Brain (organoid and tissue), 16 donors: ENCODE measurements at places on chromosomes 2 and 18. TPM values are rescaled to one million over a fixed set of nuclear protein-coding genes. Genes with fewer than 3 reads are reported as not detected.

DNA sequence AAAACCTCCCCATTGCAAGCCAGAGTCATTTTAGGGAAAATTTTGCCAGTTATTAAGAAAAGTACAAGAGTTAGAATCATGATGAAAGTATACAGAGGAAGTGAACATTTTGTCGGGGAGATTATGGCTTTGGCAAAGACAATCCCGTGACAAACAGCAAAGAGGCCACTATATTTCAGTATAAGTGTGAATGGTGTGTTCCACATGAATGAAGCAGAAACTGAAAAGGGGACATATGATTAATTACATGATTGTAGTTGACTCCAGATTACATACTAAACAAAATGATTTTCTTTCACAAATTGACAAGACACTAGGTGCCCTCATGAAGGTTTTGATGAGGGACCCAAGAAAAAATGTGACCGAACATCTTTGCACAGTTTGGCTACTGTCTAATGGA lies 42.0 kb downstream of the SP140 start:
- DNase-seq, result no peak

GRCh38 chr18:25235401-25236042 lies 116.4 kb downstream of the ZNF521 start:
- DNase-seq, result no peak

GRCh38 chr18:7205346-7205745 lies 25.5 kb upstream of the LRRC30 start:
- peak; percentile 93 for DNase-seq

DNA sequence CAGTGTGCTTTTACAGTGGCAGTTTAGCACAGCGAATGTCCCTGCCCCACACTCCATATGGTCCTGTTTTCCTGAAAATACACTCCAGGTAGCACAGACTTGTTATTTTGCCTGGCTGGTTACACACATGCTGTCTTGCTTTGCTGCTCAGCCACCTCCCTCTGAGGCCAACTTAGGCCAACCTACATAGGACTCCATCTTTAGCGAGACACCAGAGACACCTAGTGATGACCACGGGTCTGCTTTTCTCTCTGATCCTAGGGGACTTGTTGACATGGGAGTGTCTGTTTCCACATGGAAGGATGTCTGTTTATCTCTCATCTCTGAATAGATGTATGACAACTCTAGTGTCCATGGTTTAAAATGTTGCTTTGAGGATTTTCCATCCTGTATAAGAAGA lies 43.3 kb downstream of the PLEKHB2 start:
- peak; percentile 46 for DNase-seq

GRCh38 chr2:181318504-181319280 lies 138.5 kb upstream of the ITGA4 start:
- DNase-seq, result no peak

DNA sequence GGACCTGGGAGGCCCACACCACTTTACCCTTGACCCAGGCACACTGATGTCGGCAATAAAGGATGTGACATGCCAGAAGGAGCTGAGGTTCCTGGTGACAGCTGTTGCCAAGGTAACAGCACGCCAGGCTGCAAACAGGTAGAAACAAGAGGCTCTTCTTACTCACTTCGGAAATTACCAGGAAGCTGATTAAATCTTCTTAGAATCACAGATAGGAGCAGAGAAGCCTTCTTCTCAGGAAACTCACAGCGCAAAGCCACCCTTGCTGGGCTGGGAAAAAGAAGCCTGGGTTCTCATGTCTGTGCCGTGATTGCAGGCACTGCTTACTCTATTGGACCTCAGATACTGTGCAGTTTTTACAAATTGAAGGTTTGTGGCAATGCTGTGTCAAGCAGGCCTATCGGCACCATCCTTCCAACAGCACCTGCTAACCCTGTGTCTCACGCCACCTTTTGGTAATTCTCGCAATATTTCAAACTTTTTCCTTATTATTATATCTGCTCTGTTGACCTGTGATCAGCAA lies 61.0 kb upstream of the TAF1B start:
- peak; percentile 76 for DNase-seq

DNA sequence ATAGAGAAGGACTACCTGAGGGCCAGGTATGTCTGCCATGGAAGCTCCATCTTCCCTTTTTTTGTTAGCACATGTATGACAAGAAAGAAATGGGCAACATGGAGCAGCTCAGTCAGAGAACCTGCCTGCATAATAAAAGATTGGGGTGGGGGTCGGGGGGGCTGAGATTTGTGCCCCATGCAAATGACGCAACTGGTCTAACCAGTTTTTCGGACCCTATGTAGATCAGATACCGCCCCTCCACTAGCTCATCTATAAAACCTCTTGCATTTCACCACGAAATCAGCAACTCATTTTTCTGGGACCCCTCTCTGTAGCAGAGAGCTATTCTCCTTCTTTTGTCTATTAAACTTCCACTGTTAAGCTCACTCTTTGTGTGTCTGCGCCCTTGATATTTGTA lies 657.2 kb downstream of the ERBB4 start:
- no peak for DNase-seq

GRCh38 chr2:200054681-200055468 lies 99.5 kb downstream of the MAIP1 start:
- no peak for DNase-seq

DNA sequence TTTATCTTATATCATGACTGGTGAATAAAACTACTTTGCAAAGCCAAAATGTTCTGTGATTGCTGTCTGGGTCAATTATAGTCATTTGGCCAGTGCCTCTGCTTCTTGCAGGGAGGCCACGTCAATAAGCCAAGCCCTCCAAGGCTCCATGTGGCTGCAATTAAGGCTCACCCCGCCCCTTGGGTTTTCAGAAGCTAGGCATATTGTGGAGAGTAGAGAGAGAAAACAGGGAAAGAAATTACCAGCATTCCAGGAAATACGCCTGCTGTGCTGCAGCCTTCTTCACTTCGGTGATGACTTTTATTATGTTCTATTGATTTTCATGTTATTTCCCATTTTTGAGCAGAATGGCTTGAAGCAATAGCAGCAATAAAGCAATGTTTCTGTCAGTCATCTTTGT lies 319.7 kb downstream of the SOX11 start:
- no peak for DNase-seq

DNA sequence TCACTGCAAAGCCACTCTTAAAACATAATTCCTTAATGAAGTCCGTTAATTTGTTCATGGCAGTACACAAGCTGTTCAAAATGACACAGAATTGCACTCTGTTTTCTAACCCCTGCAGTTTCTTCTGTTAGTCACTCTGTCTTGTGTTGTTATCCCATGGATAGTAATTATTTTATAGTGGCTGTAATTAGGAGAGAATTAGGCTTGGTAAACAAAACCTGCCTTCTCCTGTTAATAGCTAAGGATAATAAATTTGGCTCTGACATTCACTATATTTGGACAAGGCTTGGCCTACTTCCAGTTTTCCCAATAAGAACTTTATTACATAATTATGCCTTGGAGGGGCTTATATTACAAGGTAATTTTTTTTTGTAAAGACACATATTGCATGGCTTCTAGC lies 330.3 kb upstream of the FIGN start:
- DNase-seq, result peak; percentile 51

GRCh38 chr2:4049463-4049862 lies 346.1 kb downstream of the DCDC2C start:
- DNase-seq, result no peak

- DNase-seq, result no peak
Measured at GRCh38 chr2:29009270-29009669, 28.2 kb downstream of the TOGARAM2 start.

DNA sequence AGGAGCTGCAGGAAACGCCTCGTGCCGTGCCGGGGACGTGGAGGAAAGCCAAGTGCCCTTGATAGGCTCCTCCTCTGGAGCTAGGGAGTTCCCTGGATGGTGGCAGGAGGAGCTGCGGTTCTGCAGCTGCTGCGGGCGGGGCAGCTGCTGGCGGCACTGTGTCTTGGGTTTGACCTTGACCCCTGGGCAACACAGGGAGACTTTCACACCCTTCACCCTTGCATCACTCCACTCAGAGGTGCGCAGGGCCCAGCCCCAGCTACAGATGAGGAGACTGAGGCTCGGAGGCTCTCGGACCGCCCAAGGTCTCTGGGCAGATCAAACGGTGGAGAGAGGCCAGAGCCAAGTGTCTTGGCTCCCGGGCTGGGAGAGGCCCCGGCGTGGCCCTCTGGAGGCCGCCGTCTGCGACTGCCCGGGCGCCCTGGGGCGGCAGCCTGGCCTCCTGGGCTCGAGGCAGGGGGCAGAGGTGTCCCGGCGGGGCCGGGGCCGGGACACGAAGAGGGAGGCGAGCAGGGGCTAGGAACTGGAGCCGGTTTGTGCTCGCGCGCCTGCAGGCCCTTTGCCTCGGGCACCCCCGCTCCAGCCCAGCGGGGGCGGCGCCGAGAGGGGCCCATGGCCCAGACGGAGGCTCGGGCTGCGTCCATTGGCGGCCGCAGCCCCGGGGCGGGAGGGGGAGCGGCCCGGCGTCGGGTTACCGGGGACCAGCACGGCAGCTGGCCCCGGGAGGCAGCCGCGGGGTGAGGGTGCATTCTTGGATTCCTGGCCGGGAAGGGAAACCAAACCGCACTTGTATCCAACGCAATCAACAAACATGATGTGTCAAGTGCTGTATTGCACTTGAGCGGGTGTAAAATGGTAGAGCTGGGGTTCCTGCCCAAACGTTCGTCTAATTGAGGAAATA lies 129.6 kb upstream of the SLC1A4 start:
- DNase-seq, result peak; percentile 42

DNA sequence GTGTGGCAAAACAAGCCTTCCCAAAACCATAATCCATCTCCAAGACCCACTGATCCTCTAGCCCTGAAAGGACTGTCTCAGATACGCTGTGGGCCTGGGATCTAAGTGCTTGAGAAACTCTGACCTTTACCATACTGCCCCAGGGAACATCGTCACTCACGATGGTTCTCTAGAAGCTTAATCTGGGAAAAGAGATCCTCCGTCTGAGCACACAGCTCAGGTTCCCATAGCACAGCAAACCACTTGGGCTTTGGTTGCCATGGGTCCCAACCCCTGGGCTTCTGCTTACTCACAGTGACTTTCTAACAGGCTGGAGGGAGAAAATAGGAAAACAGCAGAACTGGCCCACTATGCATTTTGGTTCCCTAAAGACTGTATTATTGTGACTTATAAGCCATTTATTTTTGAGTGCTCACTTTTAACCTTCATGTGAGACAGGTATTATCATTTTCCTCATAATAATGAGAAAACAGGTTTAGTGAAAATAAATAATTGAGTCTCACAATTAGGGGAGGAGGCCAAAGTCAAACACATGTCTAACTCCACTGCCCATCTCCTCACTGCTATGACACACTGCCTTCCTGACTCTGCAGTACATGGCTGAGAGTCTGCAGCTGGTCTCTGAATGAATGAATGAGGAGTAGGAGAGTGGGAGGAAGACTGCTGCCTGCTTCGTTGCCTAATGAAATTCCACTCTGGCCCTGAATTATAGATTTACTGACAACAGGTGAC lies 46.7 kb downstream of the REEP1 start:
- DNase-seq, result no peak

GRCh38 chr2:216987252-216987821 lies 127.5 kb upstream of the TNP1 start:
- peak; percentile 72 for DNase-seq

DNA sequence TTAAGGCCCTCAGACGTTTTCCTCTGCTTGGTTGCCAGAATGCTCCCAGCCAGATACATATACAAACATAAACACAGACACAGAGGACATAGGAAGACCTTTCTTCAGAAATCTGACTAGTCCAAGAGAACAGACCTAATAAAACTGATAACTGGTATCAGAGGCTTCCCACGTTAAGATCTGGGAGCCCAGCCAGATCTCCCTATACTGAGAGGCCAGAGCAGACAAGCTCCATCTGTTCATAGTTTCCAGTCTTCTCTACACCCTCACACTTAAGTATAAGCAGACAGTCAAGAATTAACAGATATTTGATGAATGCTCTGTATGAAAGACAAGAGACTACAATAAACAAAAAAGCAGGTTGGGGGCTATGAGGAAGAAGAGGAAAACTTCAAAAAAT lies 240.5 kb upstream of the CHAC2 start:
- no peak for DNase-seq

GRCh38 chr2:10331702-10332401 lies 29.1 kb downstream of the HPCAL1 start:
- no peak for DNase-seq

- DNase-seq, result no peak
Measured at GRCh38 chr2:105364436-105365139, 27.2 kb downstream of the C2orf49 start.

DNA sequence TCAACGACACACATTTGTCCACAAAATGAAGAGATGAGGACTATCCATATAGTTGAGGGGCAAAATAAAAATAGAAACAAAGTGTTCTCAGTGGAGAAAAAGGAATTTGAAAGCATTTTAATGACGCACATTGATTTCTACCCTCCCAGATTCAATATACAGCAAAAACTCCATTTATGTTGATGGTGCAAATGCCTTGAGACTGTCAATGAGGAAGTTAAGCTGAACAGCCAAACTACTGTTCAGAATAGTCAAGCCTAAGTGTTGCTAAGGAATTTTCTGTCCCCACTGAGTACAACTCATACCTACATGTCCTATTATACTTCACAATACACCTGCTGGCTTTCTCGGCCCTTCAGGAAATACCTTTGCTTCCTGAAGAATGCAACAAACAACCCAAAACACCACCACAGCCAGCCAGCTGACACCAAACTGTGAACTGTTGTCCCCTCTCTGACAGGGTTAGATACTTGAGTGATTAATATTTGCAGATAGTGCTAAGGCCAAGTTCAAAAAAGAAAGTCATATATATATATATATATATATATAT lies 27.8 kb upstream of the DARS1 start:
- no peak for DNase-seq

- no peak for DNase-seq
Measured at GRCh38 chr2:178279636-178280035, 85.3 kb downstream of the OSBPL6 start.

DNA sequence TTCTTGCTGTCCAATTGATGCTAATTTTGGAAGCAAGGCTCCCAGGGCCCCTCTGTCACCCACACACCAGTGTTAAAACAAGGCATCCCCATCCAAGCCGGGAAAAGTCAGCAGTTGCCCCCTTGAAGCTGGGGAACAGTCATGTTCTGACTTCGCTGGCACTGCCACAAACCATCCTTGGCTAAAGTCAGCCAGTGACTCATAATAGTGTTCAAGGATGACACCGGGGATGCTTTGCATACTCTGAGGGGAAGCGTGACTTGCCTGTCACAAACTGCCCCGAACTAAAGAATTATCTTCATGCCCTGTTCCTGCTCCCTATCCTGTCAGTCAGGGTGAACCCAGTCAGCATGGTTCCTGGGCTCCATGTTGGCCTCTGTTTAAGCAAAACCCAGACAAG lies 37.0 kb downstream of the TGFA start:
- DNase-seq, result no peak

- DNase-seq, result no peak
Measured at GRCh38 chr2:11466307-11467128, 557 bp upstream of the E2F6 start.

Gene DRC1
- polyA plus RNA-seq, result 0.88 TPM

Gene DYNC2LI1
- 6.0 TPM for polyA plus RNA-seq

Gene NETO1
- polyA plus RNA-seq, result 2.6 TPM

Gene MAP4K3
- 8.6 TPM for polyA plus RNA-seq

Gene COPS8
- polyA plus RNA-seq, result 94.9 TPM

Gene TEKT4
- not detected for polyA plus RNA-seq

Gene IL36B
- polyA plus RNA-seq, result not detected

Gene AQP12A
- not detected for polyA plus RNA-seq

Gene GAREM1
- 4.4 TPM for polyA plus RNA-seq

Gene TWIST2
- polyA plus RNA-seq, result not detected

Gene GTF3C2
- polyA plus RNA-seq, result 35.9 TPM

Gene MDH1
- 222 TPM for polyA plus RNA-seq
